HFF-Myc (cell line): ENCODE measurements at places on chromosomes 1 and 21.

DNA sequence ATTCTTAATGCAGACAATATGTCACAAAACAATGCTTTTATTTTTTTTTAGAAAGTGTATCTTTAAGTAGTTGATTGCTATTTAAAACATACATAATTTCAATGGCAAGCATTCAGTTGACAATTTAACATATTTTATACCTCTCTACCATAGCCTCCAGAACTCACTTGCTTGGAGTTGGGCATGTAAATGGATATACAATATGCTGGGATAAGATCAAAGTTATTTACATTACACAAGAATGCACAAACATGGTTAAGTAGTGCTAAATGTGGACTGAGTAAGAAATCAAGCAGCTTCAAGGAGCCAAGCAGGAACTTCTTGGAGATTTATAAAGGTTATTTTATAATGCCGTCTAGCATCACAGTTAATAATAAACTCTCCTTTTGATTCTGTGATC lies 17.0 kb downstream of the CLCA4 start:
- DNase-seq, result no peak

- no peak for DNase-seq
These were observed 29.7 kb downstream of the NPHP4 start for GRCh38 chr1:5962265-5963105.

DNA sequence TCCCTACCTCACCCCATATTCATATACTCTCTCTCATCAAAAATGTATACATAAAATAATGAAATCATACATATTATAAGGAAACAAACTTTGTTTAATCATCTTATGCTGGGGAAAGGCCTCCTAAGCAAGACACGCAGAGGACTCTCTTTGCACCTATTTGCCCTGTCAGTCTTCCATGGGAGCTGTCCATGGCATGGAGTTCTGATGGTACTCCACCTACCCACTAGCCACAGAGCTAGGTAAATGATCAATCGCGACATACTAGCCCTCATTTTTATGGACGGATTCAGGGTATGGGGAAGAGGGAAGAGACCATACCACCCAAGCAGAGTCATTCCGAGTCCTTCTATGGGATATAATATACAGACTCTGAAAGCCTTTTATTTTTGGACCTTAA lies 131.0 kb downstream of the CSMD2 start:
- DNase-seq, result no peak

DNA sequence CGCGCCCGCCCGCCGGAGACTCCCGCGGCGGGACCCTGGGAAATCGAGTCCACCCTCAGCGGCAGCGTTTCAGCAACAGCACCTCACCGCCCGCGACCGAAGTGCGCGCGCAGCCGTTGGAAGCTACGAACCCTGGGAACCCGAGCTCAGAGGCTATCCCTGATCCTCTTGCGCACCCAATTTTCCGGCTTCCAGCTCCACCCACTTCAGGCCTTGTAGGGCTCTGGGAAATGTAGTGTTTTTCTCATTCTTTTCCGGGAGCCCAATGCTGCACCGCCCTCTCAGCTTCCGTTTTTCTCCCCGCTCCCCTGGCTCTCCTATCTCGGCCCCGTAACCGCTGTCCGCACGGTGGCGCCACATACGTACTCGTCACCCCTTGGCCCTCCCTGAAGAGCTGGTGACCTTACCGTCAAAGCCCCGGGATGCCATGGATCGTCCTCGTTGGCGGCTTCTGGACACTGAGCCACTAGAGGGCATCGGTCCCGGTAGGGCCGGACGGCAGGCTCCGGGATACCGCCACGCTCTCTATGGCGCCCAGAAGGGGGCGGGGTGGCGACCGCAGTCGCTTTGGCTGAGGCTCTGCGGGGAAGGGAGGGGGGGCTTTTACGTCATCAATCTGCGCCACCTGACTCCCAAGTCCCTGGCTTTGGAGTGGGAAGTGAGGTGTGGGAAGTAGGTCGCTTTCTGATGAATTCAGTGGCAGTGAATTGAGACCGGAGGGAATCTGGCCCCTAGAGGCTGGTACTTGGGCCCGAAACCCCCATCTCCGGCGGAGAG lies at the start of the genes ODR4 and TPR:
Gene ODR4 (plus strand): TSS at position 687 of the 777 bp plus-strand sequence. CDS start 3,948 bp downstream, outside the sequence.
Gene TPR (minus strand): TSS at position 102 of the 777 bp plus-strand sequence. CDS start 225 bp downstream, outside the sequence.
- peak; percentile 98 for DNase-seq

DNA sequence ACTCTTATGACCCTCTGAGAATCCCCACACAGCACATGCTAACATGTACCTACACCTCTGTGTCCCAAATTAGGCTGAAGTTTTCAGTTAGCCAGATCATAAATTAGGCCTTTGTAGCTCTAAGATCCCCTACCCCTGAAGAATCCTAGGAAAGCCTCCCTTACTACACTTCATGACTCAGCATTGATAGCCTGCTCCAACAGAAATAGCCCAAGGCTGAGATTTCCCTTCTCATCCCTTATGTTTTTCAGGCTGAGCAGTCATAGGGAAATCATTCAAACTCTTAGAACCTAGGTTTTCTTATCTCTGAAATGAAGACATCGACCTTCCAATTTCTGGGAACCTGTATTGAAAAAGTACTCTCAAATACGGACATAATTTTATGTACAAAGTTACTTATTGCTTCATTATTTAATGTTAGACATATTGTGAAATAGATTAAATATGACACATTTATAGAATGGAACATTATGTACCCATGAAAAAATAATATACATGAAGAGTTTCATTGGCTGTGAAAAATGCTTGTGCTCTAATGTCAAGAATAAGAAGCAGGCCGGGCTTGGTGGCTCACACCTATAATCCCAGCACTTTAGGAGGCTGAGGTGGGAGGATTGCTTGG lies 122.4 kb upstream of the UBE2U start:
- DNase-seq, result no peak

DNA sequence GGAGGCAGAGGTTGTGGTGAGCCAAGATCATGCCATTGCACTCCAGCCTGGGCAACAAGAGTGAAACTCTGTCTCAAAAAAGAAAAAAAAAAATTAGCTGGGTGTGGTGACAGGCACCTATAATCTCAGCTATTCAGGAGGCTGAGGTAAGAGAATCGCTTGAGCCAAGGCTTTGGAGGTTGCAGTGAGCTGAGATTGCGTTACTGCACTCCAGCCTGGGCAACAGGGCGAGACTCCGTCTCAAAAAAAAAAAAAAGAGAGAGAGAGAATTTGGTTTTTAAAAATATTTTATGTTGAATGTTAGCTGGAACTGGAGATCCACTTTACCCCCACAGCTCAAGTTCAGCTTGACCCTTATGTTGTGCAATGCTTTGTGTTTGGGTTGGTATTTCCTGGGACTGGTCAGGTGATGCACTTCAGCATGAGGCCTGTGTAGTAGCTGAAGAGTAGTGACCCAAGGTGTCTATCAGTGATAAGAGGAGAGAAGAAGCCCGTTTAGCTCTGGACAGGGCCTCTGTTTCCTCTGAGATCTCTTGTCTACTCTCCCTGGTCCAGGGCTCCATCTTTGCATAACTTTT lies 36.8 kb upstream of the MACF1 start:
- DNase-seq, result no peak

DNA sequence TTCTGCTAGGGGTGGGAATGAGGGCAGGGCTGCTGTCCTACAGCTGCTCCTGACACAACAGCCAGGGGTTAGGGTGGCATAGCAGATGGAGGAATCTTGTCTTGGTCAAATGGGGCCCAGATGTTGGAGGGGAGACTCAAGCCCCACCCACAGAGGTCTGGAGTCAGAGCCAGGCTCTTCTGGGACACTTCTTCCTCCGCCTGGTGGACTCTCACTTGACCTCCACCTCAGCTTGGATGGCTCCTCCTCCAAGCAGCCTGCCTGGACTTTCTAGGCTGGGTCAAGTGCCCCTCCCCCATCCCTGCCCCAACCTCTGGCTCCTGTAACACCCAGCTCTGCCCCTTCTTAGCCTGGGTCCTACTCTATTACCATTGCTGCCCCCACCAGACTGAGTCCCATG lies 35.5 kb downstream of the EPHA2 start:
- no peak for DNase-seq

GRCh38 chr1:111976332-111976731 lies 13.1 kb downstream of the KCND3 start:
- DNase-seq, result no peak

- DNase-seq, result no peak
These were observed 582 bp downstream of the SLC37A1 start for GRCh38 chr21:42513985-42514882.

DNA sequence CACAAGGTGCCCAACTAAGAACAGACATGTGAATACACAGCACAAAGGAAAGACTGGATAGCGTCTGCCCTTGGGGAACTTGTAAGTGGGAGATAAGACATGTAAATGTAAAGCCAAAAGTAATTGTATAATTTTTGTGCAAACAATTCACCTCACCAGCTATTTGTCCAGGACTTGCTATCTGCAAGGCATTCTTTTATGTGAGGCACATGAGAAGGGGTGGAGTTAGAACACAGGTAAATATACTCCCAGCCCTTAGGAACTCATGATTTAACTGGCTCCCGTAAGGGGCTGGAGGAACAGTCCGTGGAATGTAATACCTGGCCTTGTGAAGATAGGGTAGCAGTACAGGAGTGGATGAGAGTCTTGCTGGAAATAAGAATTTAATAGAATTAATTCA lies 61.3 kb downstream of the CDK18 start:
- no peak for DNase-seq

DNA sequence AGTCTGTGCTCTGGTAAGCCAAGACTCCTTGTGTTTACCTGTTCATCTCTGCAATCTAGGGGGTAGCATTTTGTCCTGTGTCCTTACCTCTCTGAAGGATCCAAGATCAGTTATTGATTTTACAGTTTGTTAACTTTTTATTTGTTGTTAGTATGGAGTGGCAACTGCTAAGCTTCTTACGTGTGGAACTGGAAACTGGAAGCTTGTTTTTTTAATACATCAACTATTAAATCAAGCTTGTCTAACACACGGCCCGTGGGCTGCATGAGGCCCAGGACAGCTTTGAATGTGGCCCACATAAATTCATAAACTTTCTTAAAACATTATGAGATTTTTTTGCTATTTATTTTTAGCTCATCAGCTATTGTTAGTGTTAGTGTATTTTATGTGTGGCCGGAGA lies 29.2 kb upstream of the MPC2 start:
- DNase-seq, result no peak

DNA sequence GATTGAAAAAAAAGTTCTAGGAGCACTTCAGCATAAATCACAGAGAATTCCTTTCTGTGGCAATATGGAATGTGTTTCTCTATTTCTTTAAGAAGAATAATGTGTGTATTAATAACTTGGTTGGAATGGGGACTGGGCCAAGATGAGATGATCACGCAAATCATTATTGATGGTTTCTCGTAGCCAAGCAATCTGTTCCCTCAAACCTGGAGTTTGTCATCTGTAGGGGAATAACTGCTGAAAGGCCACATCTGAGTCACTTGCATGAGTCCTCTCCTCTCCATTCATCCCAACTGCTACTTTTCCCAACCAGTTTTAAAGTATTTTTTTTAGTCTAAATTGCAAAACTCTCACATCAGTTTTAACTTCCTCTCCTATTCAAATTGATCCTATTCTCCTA lies 480.4 kb downstream of the PLPP3 start:
- no peak for DNase-seq

DNA sequence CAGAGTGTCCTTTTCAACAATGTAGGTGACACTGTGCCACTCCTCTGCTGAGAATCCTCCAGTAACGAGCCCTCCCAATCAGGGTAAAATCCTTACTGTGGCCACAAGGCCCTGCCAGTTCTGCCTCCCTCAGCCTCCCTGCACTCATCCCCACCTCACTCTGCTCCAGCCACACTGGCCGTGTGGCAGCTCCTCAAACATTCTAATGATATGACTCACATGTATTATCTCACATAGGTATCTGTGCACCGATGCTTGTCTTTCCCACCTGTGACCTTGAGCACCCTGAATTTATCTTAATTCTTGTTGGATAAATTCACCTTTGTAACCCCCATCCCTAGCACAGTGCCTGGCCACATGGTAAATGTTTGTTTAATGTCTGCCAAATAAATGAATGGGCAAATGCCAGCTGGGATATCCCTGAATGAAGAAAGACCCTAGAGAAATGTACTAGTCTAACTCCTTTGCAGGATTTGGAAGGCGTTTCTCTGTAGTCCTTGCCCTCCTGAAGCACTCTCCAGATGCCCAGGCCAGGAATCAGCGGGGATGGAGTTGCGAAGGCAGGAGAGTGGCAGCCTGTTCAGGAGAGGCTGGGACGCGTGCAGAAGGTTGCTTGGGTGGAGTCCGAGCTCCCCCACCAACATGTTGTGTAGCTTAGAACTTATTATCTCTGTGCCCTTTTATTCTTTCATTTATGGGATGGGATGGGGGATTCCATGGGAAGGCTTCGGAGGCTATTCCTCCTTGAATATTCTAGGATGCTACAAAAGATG lies 106.0 kb downstream of the TMEM53 start:
- no peak for DNase-seq

- DNase-seq, result no peak
These were observed 166.8 kb upstream of the FMN2 start for GRCh38 chr1:239924741-239925350.

GRCh38 chr1:210801501-210801900 lies 332.4 kb downstream of the KCNH1 start:
- no peak for DNase-seq

GRCh38 chr1:71041806-71042205 lies 5.8 kb downstream of the PTGER3 start:
- no peak for DNase-seq

- DNase-seq, result no peak
These were observed 210.8 kb downstream of the NFIA start for GRCh38 chr1:61293197-61293596.

DNA sequence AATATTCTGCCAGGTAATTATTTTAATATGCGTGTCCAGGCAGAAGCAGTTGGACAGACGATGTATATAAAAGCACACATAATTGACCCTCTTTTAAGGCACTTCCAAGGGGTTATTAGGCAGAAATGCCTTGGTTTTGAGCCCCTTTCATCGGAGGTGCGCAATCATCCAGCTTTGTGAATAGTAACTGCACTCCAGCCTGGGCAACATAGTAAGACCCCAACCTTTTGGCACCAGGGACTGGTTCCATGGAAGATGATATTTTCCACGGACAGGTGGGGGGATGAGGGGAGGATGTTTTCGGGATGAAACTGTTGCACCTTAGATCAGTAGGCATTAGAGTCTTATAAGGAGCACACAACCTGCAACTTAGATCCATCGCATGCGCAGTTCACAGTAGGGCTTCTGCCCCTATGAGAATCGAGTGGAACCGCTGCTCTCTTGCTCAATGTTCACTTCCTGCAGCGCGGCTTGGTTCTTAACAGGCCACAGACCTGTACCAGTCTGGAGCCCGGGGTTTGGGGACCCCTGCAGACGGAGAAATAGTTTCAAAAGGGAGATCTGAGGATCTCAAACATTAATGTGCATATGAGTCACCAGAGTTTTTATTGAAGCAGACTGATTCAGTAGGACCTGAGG lies 1.8 kb upstream of the MCOLN2 start:
- no peak for DNase-seq

GRCh38 chr1:234067581-234068337 lies 163.3 kb downstream of the SLC35F3 start:
- no peak for DNase-seq

DNA sequence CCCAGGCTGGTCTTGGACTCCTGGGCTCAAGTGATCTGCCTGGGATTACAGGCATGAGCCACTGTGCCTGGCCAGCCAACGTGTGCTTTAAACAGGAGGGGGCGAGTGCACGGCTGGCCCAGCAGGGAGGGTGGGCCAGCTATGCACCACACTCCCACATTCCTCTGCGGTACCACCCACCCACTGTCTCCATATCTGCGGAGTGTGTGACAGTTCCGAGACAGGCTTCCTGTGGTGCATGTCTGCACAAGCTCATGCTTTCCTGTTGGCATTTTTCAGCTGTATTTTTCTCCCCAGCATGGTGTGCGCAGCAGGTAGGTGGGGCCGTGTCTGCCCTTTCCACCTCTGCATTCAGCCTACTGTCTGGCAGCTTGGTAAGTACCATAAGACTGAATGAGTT lies 183.3 kb downstream of the AJAP1 start:
- no peak for DNase-seq
